ENCODE measurements at places on chromosomes 11 and 22.

DNA sequence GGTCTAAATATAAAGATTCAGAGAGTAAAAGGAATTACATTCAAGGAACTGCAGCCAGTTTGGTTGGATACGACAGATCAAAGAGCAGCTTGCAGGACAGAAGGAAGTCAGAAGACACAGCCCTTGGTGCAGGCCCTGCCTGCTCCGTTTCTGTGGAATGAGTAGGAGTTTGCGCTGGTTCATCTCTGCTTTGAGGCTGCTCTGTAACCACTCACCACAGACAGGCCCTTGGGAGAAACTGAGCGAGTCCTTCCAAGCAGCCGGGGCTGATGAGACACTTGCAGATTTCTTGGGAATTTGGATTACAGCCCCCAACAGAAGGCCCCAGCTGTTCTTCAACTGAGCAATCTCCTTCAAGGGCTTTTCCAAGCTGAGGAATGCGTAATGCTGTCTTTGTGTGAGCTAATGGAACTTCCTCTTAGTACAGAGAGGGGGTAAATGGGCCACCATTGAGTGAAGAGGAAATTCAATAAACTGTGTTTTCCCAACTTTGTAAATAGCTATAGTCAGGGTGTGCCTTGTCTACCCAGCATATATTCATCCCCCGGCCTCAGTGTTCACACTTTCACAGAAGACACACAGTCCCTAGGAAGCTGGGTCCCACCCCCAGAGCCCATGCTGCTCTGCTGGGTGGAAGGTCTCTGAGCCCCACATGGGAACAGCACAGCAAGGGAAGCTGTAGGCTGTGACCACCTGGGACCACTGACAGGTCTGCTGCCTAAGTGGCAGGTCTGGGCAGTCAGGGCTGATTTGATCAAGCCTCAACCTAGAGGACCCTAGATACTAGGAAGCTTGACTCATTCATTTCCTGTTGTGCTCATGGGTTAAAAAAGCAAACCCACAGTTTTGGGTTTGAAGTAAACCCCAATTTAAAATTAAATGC lies 16.6 kb downstream of the IL10RA start:
- DNase-seq, result no peak

DNA sequence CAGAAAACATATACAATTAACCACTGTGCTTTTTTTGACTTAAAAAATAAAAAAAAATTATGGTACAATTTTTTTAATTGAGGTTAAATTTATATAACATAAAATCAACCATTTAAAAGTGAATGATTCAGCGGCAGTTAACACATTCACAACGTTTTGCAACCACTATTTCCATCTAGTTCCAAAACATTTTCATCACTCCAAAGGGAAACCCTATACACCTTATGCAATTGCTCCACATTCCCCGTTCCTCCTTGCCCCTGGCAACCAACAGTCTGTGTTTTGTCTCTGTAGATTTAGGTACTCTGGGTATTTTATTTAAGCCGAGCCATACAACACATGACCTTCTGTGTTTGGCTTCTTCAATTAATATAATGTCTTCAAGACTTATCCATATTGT lies 15.3 kb downstream of the DDI1 start:
- no peak for DNase-seq

DNA sequence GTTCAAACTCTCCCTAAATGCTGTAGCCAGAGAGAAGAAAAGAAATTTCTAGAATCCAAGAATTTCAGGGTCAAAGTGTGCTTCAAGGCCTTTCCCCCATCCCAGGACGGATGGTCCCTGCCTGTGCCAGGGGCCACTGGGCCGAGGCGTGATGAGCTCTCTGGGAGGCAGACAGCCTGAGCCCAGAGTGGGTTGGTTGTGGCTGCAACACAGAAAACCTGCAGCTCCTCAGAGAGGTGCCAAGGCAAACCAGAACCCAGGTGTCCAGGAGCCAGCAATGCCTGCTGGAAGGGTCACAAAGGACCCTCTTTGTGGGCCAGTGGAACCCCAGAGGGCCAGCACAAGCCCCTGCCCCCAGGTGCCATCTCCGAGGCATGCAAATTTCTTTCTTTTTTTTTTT lies 2.6 kb upstream of the APOL6 start:
- no peak for DNase-seq

GRCh38 chr11:24082860-24083259 lies 414.0 kb upstream of the LUZP2 start:
- DNase-seq, result no peak

- DNase-seq, result no peak
Observed at GRCh38 chr11:122755941-122756340, 82.4 kb upstream of the CRTAM start.

DNA sequence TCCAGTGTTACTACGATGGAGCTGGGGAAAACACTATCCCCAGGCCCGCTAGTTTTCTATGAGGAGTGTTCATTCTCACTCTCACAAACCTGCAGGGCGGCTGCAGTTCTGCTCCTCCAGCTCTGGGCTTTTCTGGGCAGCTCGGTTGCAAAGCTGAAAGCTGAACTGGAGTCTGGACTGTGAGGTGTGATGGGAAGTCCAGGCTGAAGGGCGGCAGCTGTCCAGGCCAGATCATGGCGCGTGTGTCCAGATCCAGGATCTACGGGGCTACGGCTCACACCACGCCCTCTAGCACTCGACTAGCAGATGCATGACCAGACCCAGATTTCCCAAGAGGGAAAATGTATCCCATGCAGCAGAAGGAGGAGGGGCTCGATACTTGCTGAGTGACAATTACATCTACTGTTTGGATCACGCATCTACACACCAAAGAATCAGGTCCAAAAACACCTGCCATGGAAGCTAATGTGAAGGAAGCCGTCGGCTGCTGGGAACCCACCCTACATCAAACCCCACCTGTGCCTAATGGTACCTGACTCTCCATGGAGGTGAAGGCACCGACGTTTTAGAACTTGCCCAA lies 555.0 kb downstream of the BRD1 start:
- no peak for DNase-seq

- no peak for DNase-seq
Observed at GRCh38 chr11:45560913-45561281, 104.5 kb downstream of the CHST1 start.

- DNase-seq, result no peak
Observed at GRCh38 chr11:44207292-44207691, 102.6 kb downstream of the ALX4 start.

DNA sequence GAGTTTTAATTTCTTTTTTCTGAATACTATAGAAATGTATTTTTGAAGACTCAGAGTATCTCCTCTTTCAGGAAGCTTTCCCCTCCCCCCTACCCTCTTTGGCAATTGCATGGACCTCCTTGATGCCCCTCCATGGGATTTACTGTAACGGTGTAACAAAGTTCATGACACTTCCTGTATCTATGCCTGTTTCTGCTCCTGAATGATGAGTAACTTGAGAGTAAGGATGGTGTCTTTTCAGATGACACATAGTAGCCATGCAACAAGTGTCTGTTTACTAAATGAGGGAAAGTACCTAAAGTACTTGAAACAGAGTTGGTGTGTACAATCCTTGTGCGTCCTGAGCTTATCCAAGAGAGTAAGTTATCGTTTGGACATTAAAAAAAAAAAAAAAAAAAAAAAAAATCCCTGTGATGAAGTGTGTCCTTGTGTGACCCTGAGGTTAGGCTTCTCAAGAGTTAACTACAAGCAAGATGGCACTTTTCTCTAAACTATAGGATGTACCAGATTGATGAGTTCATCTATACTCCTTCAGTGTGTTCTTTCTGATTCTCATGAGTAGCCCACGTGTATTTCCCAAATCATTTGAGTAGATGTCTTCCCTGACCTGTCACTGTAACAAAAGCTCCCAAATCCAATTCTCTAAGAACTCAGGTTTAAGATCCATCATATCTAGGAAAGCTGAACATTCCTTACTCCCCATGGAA lies 7.4 kb downstream of the ETS1 start:
- DNase-seq, result no peak

- DNase-seq, result peak; percentile 93
Observed at GRCh38 chr11:95068549-95068948, 1.8 kb downstream of the SRSF8 start.

- DNase-seq, result no peak
Observed at GRCh38 chr11:122163053-122163819, 47.2 kb upstream of the BLID start.

GRCh38 chr11:17286332-17286731 lies 9.8 kb downstream of the NUCB2 start:
- no peak for DNase-seq

DNA sequence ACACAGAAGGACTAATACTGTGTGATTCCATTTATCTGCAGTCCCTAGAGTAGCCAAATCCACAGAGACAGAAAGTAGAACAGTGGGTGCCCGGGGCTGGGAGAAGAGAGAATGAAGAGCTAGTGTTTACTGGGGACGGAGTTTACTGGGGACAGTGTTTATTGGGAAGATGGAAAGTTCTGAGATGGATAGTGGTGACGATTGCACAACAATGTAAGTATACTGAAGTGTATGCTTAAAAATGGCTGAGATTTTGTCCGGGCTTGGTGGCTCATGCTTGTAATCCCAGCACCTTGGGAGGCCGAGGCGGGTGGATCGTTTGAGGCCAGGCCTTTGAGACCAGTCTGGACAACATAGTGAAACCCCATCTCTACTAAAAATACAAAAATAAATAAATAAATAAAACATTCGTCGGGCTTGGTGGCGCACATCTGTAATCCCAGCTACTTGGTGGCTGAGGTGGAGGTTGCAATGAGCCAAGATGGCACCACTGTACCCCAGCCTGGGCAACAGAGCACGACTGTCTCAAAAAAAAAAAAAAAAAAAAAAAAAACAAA lies 132.4 kb downstream of the CTTN start:
- DNase-seq, result no peak

- no peak for DNase-seq
Observed at GRCh38 chr11:2446590-2447252, 1.9 kb downstream of the KCNQ1 start.

DNA sequence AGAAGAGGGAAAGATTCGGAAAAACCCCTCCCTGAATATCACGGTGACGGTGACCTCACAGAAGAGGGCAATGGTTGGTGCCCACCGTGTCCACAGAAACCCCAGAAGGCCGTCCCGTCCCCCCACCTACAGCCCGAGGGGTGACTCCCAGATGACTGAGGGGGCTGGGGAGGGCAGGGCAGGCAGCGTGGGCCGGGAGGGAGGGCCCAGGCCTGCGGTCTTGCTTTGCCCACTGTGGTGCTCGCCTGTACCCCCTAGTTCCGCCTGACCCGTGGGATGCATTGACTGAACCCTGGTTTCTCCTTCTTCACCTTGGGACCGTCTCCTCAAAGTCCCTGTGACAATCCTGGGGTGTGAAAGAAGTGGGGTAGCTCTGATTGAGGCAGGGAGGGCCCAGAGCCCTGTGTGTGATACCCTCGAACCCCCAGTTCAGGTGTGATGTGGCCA lies 526.7 kb downstream of the BRD1 start:
- DNase-seq, result no peak

DNA sequence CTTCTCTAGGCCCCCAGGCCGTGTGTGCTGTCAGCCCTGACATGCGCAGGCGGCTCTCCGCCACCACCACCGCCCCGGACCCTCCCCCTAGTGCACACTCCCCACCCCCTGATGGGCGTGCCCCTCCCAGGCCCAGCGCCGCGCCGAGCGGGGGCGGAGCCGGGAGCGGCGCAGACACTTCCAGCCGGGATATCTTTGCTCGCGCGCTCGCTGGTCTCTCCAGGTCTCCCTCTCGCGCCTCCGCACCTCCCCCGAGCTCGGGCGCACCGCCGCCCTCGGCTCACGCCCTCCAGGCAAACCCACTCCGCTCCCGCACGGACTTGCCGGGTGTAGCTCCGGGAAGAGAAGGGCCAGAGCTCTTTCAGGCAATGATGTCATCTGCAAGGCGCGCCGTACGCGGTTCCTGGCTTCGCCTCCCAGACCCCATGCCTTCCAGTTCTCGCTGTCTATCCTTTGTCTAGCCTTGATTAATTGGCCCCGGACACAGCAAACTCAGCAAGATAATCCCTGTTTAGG lies at the start of gene SCN3B:
Gene SCN3B (minus strand): TSS at position 59 of the 516 bp plus-strand sequence. CDS start 823 bp downstream, outside the sequence.
- DNase-seq, result peak; percentile 70

DNA sequence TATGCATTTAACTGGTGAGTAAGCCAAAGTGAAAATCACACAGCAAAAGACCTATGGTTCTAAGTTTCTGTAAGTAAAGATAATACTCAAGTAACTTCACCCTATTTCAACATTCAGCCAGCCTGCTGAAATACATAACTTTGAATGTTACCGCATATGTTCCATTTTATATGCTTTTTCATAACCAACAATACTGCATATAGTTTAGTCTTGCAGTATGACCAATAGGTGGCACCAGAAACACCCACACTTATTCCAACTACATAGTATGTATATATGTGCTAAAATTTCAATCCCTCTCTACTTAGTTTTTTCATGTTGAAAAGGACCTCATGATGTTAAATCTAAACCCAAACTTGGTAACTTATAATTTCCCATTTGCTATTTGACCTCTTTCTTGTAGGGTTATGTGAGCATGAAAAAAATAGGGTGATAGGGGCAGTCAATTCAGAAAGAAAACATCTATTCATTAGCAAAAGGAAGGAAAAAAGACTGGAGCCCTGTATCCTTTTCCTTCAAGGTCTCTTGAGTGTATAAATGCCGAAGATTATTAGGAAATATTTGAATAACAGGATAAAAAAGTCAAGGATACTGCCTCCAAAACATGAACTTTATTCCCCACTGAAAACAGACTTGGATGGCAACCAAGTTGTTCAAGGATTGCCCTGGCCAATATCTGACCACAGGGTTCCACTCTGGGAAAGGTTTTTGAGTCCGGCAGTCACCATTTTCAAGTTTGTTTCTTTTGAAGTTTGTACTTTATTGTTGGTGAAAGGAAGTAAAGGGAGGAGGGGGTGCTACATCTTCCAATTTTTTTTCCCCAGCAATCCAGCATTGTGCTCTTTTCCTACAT lies 23.8 kb upstream of the FZD4 start:
- DNase-seq, result peak; percentile 61

DNA sequence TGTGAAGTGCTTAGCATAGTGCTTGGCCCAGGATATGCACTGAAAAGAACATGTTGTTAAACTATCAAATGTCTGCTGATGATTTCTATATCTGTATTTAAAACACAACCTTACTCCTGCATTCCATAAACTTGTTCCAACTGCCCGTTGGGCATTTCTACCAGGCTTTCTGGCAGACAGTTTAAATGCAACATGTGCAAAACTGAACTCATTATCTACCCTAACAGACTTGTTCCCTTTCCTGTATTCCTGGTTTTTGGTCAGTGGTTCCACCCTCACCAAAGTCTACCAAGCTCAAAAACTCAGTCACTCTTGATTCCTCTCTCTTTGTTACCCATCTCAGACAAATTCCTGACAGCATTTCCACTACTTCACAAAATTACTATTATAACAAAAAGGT lies 6.5 kb upstream of the RAB38 start:
- no peak for DNase-seq

- DNase-seq, result no peak
Observed at GRCh38 chr11:87366763-87367405, 329.1 kb downstream of the TMEM135 start.

- DNase-seq, result peak; percentile 29
Observed at GRCh38 chr11:7278314-7278917, 26.7 kb downstream of the SYT9 start.

GRCh38 chr11:61996933-61997332 lies 29.5 kb upstream of the FTH1 start:
- DNase-seq, result no peak

DNA sequence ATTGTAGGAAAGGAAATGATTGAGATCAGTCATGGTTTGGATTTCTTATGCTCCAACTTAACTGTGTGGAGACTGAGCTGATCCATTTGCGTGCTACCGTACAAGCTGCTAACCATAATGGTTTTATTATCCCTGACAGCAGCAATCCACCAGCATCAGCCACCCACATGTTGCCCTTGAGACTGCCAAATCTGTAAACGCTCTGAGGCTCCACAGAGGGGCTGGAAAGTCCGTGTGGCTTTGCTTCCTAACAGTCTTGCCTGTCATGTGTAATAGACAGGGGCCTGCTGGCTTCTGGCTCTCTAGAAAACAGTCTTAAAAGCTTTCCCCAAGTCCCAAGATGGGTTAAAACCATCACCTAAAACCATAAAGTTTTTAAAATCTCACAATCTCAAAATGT lies 30.1 kb downstream of the ATG16L2 start:
- DNase-seq, result peak; percentile 32
